Activated T-helper 17 cell treated with anti-CD3 and anti-CD28 coated beads, Interleukin-2, amount 50 U/mL, for 72 hours (primary cell): ENCODE measurements at places on chromosomes 1 and 21.

- ATAC-seq: peak; percentile 79
These were observed 35.0 kb downstream of the UROD start for GRCh38 chr1:45047032-45047431.

GRCh38 chr1:9689971-9690381 is 38.4 kb downstream of the PIK3CD start:
- ATAC-seq: no peak

DNA sequence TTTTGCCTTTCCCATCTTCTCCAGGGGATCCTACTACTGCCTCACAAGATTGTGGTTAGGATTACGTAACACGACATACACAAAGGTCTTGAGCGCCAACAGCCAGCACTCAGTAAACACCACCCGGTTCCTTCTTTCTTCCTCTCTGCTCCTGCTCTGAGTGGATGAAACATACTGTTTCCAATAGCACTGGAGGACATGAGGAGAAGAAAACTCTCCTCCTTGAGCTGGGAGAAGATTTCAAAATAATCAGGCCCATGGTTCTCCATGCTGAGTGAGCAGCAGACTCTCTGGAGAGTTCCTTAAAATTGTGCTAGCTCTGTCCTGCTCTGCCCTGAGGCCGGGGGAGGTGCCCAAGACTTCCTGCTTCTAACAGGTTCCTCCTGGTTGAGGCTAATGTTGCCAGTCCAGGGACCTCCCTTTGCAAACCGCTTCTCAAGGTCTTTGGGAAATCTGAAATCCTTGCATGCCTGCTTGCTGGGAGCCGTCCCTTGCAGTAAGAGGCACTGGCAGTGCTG is 29.4 kb upstream of the MX1 start:
- no peak for ATAC-seq

DNA sequence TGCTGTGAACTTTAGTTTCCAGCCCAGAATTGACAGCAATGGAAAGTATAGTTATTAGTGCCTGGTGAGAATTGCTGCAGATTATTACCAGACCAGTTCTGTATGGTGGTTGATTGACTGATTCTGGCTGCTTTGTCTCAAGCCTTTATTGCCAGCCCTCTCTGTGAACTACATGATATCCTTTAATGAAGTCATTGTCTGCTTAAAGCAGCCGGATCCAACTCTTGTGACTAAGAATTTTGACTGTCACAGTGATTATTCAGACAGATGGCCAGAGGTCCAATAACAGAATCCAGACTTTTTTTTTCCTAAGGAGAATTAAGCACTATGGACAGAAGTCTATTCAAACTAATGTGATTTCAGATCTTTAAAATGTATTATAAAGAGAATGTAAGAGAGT is 1548.6 kb upstream of the B3GALT2 start:
- no peak for ATAC-seq

DNA sequence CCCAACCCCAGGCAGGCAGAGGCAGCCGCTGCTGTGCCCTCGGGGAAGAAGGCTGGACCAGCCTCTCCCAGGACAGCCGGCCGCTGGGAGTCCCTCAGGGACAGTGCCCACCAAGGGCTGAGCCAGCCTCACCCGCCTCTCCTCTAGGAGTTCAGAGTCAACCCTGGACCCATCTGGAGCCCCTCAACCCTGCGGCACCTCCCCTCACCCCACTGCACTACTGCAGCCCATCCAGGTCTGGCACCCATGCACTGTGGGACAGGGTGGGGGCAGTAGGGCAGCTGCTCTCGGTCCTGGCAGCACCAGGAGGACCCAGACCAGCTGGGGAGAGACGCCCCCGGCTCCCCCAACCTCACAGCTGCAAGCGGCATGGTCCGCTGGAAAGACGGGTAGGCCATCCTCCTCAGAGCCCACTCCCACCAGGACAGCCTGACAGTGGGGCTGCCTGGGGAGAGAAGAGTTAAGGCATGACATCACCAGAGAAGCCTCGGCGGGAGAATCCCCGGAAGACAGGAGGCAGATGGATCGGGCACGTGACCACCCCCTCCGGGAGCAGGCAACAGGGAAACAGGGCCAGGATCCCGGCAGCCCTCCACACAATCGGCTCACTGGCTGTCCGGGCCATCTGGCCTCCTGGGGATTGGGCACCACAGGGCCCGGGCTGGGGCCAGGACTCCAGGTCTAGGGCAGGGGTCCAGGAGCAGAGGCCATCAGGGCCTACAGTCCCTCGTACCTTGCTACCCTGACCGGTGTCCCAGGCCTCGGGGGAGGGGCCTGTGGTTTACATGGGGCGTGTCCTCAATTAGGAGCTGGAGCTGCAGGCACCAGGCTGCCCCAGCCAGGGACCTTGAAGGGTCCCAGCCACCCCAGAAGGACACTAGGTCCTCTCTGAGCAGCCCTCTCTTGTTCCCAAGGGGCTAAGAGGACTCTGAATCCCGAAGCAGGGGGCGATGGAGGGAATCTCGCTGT is 3.1 kb downstream of the ACAP3 start:
- ATAC-seq: no peak

- ATAC-seq: no peak
These were observed 61.3 kb downstream of the KCNAB2 start for GRCh38 chr1:6106977-6107376.

DNA sequence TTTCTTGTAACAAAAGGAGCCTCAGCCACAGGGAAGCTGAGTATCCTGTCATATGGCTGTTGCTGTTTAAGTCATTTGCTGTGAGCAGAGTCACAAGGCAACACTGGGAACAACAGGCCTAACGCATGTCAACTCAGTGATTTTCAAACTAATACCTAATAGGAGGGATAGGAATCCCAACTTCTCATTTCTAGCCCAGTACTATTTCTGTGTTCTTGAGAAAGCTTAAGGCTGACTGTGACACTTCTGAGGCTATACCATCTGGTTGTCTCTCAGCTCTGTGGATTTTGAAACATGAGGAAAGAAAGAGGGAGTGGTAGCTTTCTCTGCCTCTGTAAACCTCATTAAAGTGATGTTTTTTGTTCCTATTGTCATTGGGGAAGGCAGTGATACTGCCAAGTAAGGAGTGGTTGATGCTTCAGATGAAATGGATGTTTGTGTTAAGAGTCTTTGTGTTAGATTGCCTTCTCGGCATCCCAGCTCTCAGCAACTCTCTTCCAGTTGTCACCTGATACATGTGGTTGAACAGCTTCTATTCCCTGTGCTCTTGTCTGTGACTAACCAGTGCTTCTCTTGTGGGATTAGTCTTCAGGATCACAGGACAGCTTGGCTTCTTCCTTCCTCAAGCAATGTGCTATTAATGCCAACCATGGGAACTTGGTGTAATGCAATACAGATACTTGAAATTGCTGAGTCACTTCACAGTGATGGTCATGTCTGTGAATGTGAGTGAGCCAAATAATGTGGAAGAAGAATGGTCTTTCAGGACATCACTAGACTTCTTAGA is 166.8 kb upstream of the IVNS1ABP start:
- no peak for ATAC-seq

- peak; percentile 27 for ATAC-seq
These were observed 479 bp downstream of the POGK start for GRCh38 chr1:166839600-166840308.

DNA sequence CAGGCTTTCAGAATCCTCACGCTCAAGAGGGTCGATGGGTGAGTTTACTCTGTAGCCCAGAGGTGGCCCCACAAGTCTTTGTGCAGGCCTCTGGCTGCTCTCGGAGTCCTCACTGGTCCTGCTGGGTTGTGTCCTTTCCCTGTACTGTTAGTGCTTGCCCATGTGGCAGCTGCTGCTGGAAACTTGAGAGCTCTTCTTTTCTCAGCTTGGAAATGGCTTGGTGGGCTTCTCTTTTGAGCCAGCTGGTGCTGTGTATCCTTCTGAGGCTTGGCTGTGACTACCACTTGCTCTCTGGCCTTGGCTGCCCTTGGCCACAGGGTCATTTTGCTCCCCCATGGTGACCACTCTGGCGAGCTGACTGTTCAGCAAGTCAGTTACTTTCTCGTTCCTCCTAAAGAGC is 82.2 kb upstream of the LMO4 start:
- no peak for ATAC-seq

DNA sequence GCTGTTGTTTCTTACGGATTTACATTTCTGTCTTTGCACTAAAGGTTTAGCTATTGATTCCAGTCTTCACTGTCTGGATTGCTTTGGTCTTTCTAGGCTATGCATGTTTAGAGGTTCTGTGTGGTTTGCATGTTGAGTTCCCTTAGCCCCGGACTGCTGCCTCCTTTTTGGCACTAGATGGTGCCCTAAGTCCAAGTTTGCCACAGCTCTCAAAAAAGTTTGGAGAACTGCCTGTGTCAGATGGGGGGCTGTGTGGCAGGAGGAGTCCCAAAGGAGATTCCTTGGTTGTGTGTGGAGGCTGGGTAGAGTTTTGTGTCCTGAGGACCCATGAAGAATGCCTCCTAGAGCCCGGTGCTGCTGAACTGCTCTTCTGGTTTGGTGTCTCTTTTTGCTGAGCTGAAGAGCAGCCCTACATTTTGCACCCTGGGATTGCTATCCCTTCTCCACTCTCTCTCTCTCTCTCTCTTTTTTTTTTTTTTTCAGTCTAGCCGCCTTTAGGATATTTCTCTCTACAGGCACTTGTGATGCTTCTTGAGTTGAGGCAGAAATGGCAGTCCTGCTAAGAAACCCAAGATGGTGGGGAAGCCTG is 74.4 kb downstream of the PTGS2 start:
- peak; percentile 37 for ATAC-seq

GRCh38 chr1:62396871-62397270 is 40.0 kb upstream of the USP1 start:
- ATAC-seq: no peak

- peak; percentile 97 for ATAC-seq
These were observed 115.0 kb upstream of the TMPRSS2 start for GRCh38 chr21:41622831-41623548.

- ATAC-seq: peak; percentile 89
These were observed 15.1 kb downstream of the TRIM45 start for GRCh38 chr1:117106478-117106877.

DNA sequence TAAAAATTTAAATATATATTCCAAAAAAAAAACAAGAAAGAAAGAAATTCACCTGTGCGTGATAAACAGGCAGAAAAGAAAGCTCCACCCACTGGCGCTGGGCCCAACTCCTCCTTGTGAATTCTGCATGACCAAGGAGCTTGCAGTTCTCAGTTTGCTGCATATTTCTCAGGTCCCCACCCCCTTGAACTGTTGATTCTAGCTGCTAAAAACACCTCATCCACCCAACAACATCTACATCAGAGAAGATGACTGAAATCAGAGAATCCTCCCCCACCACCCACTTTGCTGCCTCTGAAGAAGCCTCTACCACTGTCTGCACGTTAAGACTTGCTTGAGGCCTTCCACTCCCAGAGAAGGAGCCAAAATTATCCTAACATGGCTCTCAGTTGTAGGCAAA is 104.8 kb downstream of the RGS2 start:
- ATAC-seq: peak; percentile 78

GRCh38 chr1:77322061-77322900 is 40.5 kb downstream of the AK5 start:
- no peak for ATAC-seq

DNA sequence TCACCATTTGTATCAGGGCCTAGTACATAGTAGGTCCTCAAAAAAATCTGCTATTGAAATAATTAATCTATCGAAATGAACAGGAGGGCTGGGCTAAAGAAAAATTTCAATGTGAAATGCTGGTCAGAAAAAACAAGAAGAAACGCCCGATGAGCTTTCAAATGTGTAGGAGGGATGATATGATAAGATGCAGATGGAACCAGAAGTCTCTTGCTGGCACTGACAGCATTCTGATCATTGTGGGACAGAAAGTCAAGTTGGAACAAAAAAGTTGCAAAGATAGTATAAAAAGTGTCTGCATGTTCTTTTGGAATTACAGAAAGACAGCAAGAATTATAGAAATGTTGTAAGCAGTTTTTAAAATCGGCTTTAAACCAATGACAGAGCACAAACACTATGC is 11.1 kb downstream of the G0S2 start:
- peak; percentile 51 for ATAC-seq

- peak; percentile 60 for ATAC-seq
These were observed 207.7 kb downstream of the BARHL2 start for GRCh38 chr1:90509225-90510048.

DNA sequence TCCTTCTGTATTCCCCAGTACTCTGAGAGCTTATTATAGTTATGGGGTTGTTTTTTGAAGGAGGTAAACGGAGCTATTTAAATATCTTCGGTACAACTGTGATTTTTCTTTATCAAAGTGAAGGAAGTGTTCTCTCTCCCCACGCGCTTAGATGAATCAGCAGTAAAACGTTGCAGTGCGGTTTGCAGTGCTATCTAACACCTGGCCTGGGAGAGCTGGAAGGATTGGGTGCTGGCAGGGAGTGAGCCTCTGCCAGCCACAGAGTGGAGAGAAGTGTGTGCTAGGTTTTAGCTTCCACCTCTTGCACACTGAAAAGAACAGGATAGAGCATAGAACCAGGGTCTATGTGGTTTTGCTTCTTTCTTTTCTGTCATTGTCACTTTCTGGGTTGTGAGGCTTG is 165.9 kb downstream of the SDCCAG8 start:
- peak; percentile 99 for ATAC-seq

- ATAC-seq: no peak
These were observed 40.6 kb downstream of the ERI3 start for GRCh38 chr1:44314452-44314851.

- ATAC-seq: no peak
These were observed 3.4 kb upstream of the GPR89B start for GRCh38 chr1:147924813-147925212.

DNA sequence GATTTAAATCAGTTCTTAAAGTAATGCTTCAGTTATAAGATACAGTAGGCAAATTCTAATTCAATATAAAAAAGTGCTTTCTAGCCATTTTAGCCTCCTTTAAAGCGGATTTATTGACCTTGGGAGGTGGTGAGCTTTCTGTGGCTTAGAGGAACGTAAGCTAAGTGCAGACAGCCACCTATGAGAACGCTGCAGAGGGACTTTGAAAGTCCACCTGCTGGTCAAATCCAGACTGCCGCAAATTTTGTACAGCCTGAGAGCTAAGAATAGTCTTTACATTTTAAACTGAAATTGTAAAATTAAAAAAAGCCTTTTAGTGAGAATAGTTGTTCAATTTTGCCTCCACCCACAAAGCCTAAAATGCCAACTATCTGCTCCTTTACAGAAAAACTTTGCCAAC is 67.0 kb upstream of the SSX2IP start:
- ATAC-seq: no peak

DNA sequence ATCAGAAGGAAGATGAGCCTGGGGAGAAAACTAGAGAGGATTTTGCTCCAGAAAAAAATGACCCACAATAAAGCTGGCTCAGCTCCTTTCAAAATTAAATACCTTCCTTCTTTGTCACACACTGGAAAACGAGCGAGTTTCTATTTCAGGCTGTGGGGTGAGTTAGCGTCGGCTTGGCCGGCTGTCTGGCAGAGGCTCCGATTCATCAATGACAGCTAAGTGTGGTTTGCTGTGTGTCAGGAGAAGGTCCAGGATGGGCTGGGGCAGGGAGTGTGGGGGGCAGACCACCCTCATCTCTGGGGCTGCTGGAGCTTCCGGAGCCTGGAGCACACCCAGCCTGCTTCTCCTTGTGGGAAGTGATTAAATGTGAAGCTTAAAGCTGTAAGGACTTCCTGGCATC is 120.2 kb downstream of the ETS2 start:
- ATAC-seq: peak; percentile 19
